Liver (tissue), 10 donors: ENCODE measurements at places on chromosomes 5 and 9. TPM values are rescaled to one million over a fixed set of nuclear protein-coding genes. Genes with fewer than 3 reads are reported as not detected.

Gene CDH6
- total RNA-seq: 3.7 TPM

Gene TLR4
- total RNA-seq: 14.5 TPM

Gene FAM221B
- total RNA-seq: not detected

Gene CDC25C
- 6.9 TPM for total RNA-seq

DNA sequence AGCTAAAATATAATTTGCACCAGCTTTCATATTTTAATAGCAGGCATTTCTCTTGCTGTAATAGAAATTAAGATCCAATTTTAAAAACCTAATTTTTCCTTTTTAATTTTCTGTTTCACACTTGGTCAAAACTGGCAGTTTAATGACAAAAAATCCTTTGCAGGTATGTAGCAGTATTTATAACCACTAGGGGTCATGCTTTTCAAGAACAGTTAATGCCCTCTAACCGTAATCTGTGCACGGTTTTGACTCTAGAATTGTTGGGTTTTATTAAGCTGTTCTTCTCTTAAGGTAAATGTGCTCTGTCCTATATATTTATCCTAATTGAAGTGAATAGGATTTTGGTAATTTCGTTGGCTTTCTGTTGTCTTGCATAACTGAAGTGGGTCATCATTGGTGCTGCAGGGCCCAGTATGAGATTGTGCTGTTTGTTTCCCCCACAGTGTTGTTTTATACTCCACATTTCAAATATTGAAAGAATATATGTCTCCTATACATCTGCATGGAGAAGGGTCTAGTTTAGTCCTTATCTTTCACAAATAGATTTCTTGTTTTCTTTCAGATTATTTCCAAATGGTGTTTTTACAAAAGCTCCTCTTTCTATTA lies 107.4 kb downstream of the SCAMP1 start:
- DNase-seq: no peak

GRCh38 chr5:166324372-166324771 lies 1967.1 kb upstream of the WWC1 start:
- DNase-seq: no peak

DNA sequence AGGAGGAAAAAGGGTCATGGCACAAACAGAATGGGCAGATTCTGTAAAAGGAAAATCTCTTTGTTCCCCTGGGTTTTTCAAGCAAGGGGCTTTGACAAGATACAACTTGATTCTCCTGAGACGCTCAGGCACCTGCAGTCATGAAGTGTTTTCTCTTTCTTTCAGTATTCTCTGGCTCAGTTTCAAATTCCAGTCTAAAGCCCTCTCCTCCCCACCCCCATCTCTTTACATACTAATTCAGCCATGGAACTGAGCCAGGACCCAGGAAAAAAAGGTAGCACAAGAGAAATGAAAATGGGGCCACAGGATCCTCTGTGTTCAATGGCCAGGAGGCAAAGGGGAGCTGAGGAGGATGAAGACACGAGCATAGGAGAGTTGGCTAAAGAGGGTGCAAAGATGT lies 408.4 kb downstream of the SPOCK1 start:
- no peak for DNase-seq

DNA sequence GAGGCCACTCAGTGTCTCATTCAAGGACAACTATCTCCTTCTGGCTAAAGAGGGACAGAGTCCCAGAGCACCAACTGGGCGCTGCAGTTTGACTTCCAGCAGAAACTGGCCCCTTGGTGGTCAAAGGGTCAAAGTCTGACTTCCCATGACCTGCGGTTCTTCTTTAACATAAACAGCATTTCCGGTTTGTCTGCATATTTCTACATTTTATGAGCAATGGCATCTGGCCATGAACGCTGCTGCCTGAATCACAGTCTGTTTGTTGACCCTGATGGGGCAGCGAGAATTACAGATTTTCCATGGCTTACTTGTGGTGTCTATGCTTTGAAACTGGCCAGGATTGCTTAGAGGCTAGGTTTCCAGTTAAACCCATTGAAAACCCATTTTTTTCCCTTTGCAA lies 1.3 kb downstream of the TNFSF15 start:
- no peak for DNase-seq

DNA sequence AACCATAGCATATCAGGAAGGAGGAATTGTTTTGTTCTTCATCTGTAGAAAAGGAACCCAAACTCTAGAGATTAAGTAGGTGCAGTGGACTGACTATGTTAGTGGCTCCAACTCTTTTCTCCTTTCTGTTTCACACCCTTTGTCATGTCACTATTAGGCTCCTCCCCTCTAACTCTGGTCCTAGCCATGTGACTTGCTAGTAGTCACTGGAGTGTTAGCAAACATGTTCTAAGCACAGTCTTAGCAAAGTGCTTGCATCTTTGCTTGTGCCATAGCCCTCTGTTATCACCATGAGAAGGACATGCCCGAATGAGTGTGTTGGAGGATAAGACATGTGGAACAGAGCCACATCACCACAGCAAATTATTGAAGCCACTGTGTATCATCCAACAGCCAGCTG lies 55.4 kb upstream of the PPP3R2 start:
- DNase-seq: no peak
